ENCODE measurements at places on chromosomes 1 and 21.
A peak's percentile ranks its signal among the peaks of the same experiment; 100 is the strongest.

DNA sequence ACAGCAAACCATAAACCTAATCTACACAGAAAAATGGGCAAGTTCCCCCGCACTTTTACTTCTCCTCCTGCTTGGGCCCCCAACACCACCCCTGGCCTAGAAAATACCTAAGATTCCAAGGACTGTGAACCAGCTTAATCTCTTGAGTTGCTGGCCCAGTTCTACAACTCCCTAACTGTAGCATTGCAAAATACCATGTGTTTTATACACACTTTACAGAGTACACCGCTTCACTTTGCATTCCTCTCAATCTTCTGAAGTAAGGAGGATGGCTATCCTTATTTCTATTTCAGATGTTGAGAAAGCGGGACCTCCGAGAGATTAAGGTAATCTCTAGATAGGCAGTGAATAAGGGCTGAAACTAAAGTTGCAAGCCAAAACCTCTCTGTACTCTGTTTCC, 408.3 kb upstream of the NR5A2 start:
- no peak for DNase-seq

GRCh38 chr1:176501599-176501998, 38.6 kb downstream of the PAPPA2 start:
- DNase-seq = no peak

- DNase-seq = no peak
Measured at GRCh38 chr1:213958346-213958745, 29.4 kb upstream of the PROX1 start.

DNA sequence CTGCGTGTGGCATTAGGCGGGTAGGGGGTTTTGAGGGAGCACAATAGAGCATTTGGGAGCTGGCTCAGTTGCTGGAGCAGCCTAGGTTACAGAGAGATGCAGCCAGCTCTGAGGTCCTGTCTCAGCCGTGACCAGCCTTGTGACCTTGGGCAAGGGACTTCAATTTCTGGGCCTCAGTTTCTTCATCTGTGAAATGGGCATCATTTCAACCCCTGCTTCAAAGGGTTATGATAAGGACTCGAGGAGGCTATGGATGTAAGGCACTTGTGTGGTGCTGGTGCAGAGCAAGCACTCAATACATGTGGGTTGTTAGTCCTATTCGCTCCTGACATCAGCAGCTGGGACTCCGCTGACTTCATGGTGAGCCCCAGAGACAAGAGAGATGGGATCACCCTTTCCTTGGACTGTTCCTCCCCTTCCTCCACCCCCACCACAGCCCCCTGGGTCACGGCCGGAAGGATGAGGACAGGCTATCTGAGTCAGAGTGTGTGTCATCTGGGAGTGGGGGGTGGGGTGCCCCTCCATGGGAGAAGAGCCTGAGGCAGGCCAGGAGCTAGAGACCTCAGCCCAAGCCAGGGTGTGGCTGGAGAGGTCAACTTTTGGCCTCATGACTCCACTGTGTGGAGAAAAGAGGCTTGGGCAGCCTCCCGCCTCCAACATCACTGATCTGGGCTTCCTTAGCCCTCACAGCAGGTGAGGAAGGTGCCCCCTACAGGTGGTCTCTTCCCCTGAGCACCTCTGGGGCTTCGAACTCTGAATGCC, 71.4 kb upstream of the ZBTB40 start:
- DNase-seq = no peak

DNA sequence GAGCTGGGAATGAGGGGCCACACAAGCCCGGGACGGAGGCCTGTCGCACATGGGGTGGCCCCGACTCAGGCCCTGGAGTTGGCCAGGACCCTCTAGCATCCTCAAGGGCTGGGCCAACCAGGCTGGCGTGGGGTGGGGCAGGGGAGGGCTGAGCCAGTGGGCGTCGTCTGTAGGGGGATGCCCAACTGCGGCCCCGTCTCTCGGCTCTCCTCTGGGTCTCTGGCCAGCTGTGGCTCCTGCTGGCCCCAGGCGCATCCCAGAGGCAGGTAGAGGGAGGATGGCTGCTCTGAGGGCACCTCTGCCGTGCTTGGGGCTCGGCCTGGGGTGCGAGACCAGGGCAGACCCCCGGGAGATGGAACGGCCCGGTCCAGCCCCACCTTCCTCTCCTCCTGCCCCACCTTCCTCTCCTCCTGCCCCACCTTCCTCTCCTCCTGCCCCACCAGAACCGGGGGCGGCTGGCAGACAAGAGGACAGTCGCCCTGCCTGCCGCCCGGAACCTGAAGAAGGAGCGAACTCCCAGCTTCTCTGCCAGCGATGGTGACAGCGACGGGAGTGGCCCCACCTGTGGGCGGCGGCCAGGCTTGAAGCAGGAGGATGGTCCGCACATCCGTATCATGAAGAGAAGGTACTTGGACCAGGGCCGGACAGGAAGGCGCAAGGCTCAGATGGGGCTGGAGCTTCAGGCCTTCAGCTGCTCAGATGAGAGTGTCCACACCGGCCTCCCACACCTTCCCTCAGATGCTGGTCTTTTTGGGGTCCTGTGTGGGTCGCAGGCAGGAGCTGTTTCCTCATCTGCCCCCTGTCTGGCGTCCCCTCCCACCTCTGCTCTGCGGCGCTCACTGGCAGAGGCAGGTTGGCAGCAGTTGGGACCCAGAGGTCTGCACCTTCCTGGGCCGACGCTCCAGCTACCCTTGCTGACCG, 6.2 kb downstream of the SAMD11 start:
- DNase-seq = no peak

- DNase-seq = peak; percentile 13
Measured at GRCh38 chr1:32242341-32242851, 4.6 kb upstream of the FAM167B start.

DNA sequence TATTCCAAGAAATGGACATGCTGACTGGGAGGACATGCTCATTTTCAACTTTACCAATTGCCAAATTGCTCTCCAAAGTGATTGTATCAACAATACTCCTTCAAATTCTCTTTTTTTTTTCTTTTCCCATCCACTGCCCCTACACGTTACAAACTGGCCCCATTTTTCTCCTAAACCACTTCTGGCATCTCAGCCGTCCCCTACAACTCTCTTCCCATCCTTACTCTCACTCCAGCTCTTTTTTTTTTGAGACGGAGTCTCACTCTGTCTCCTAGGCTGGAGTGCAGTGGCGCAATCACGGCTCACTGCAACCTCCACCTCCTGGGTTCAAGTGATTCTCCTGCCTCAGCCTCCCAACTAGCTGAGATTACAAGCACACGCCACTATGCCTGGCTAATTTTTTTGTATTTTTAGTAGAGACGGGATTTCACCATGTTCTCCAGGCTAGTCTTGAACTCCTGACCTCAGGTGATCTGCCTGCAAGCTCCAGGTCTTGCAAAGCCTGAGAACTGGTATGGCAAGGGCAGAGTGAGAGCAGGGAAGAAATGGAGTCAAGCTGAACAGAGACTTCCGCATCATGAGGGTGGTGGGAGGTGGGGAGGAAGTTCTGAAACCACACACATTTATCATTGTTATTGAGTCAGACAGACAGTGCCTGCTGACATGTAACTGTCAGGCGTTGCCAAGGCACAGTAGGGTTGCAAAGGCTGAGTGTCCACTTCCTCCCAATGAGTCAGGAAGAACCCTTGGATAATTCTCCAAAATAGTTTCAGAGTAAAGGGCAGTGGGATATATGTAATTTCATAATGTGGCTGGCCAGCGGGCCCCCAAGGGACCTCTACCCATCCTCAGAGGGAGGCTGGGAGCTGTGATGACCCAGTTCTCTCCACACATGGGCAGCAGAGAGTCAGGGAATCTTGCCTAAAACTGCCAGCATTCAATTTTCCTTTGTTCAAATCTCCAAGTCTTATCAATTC, 17.4 kb downstream of the CELA3A start:
- peak; percentile 6 for DNase-seq

- peak; percentile 61 for DNase-seq
Measured at GRCh38 chr1:215888159-215888558, 321.1 kb downstream of the KCTD3 start.

Data from NCI-H1092 treated with DMSO at 0.1 percent for 48 hours (cell line).